Activated CD4-positive, alpha-beta memory T cell treated with anti-CD3 and anti-CD28 coated beads for 36 hours (primary cell): ENCODE measurements at places on chromosomes 3 and 15.

- DNase-seq: peak; percentile 74
Observed at GRCh38 chr3:31288641-31289100, 244.1 kb upstream of the STT3B start.

- no peak for DNase-seq
Observed at GRCh38 chr3:192417017-192417416, 310.3 kb downstream of the FGF12 start.

DNA sequence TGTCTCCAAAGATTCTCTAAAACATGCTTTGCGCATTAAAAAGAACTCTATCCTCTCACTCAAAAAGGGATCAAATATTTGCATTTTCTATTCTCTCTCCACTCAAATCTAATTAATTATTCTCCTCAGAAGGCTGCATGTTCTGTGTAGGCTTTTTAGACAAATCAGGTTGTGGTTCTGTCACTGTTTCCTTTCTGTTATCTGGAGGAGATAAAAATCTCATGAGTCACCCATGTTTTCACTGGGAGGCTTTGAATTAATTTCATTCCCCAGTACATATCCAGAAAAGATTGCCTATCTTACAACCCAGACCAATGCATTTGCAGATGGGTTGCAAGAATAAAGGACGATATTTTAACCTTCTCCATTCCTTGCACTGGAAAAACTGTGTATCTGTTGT lies 446.5 kb downstream of the GRM7 start:
- no peak for DNase-seq

DNA sequence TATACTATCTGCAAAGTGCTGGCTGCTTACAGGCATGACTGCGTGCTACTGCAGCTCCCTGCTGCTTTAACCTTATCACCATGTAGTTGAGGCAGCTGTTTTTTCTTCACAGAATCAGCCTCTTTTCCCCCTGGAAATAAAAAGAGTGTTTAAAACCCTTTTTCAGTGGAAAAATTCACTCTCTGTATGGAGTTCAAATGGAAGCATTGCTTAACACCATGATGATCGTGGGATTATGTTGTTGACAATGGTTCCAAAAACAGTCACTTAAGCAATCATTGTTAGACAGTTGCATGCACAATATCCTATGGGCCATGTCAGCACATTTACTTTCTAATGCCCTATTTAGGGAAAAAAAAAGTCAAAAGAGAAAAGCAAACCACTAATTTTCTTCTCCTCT lies 536.4 kb downstream of the UNC13C start:
- DNase-seq: no peak

DNA sequence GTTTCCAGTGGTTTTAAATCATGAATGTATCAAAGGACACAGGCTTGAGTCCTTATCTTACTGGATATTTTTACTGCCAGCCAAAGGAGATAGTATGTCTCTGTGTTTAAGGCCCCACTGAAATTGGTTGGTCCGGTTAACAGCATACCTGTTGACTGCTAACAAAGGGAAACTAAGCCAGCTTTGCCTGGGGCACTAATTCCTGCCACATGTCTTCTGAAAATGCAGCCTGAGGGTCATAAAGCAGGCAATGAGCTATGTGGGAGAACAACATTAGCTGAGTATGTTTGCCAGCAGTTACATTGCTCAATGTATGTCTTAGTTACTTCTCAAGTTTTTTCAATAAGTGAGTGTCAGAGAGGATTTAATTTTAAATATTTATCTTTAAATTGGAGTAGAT lies 12.4 kb downstream of the PLS1 start:
- DNase-seq: no peak

GRCh38 chr3:19931767-19932188 lies 2.2 kb downstream of the EFHB start:
- DNase-seq: peak; percentile 16

GRCh38 chr3:51879937-51880336 lies 4.5 kb upstream of the IQCF5 start:
- no peak for DNase-seq

- DNase-seq: no peak
Observed at GRCh38 chr3:186283651-186284348, 78.2 kb downstream of the DGKG start.

- DNase-seq: no peak
Observed at GRCh38 chr3:170107941-170108340, 70.1 kb downstream of the GPR160 start.

DNA sequence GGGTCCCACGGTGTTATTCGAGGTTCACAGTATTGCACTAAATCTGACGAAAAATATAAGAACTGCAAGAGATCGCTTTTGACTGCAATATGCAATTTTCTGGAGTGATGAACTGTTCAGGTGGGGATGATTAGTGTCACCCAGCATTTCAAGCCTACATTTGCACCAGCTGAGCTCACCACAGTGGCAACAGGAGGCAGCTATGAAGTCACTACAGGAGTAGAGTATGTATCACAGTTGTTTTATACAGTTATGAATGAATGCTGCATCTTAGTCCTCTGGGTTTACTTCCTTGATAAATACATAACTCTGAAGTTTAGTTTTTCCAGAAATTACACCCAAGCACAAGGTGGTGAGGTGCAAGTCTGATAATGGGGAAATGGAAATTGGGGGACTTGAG lies 69.6 kb downstream of the CHSY1 start:
- peak; percentile 31 for DNase-seq

DNA sequence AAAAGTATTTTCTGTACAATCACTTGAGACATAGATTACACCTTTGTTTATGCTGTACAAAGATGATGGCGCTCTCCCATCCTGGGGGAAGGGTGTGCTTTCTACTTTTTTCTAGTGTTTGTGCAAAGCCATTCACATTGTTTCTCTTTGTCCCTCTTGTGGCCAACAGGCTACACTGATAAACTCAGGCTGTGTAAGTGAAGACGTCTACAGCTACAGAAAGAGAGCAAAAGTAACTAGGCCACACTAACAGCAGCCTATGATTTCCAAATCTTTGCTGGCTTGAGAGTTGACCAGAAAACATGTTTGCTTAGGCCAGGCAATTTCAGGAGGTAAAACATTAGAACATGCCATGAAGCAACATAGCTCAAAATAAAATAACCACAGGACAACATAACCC lies 75.1 kb downstream of the FOXB1 start:
- no peak for DNase-seq

DNA sequence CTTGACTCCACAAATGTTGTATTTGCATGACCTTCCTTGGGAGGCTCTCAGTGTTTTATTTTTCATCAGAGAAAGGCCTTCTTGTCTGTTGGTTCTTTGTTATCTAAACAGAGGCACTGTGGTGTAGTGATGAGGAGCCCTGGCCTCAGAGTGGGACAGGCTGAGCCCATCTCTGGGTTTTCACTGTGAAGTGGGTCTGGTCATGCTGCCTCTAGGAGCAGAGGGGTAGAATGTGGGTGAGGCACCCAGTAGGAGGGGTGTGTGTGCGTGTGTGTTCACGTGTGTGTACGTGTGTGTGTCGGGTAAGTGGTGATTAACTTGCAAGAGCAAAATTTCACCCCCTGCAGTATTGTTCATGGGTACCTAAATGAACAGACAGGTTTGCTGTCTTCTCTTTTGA lies 14.4 kb downstream of the KLF13 start:
- DNase-seq: no peak

- DNase-seq: no peak
Observed at GRCh38 chr15:63287109-63287508, 9.7 kb downstream of the APH1B start.

GRCh38 chr3:40022297-40022827 lies 213.0 kb downstream of the MYRIP start:
- DNase-seq: no peak

- no peak for DNase-seq
Observed at GRCh38 chr3:186964071-186964470, 33.7 kb downstream of the ST6GAL1 start.

GRCh38 chr3:97959872-97960271 lies 12.4 kb downstream of the RIOX2 start:
- DNase-seq: no peak

DNA sequence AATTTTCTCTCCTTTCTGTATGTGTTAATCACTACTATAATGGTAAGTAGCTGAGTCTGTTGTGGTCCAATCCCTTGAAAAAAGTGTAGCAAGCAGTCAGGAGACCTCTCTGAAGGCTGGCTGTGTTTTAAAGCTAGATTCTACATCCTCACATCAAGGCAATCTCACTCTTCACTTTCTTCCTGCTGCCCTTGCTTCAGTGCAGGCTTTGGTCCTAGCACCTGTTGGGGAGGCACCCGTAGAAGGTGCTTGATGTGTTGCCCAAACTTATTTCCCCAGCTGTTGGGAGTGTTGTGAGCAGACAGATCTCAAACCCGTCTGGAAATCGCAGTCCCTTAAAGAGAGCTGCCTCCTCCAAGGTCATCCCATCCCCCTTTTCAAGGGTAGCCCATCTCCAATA lies 8.6 kb downstream of the FRMD4B start:
- no peak for DNase-seq

- no peak for DNase-seq
Observed at GRCh38 chr15:70698836-70699390, 64.4 kb downstream of the UACA start.

DNA sequence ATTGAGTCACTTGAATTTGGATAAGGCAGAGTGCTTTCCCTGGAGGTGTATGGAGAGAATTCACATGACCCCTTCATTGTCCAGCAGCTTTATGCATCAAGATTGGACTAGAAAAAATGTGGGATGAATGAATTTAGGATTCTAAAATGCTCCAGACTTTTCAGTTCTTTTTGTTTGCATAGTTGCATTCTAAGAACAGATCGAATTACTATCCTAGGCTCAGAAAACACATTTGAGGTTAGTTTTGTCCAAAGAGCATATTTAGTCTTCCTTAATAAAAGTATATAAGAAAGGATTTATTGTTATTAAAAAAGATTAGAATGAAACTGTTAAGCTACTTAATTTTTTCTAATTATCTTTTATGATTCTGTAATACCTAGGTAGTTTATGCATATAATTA lies 127.4 kb downstream of the UBE2E2 start:
- DNase-seq: no peak

- DNase-seq: no peak
Observed at GRCh38 chr3:17322106-17322793, 420.2 kb downstream of the TBC1D5 start.

DNA sequence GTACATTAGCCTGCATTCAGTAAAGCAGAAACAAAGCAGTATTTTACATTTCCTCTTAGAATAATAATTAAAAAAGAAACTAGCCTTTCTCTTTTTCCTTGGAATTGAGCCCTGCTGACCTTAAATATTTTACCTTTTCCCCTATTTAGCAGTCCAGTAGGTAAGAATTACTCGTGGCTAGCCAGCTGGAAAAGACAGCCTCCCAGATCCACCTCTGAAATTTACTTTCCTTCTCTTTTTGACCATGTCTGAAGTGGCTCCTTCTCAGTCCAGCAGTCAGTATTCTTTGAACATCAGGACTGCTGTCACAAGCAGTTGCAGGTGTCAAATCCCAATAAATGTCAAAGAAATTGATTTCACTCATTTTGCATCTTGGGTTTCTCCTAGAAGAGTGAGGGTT lies 311.5 kb upstream of the DCBLD2 start:
- no peak for DNase-seq

- no peak for DNase-seq
Observed at GRCh38 chr15:75989045-75989444, 23.2 kb downstream of the NRG4 start.

DNA sequence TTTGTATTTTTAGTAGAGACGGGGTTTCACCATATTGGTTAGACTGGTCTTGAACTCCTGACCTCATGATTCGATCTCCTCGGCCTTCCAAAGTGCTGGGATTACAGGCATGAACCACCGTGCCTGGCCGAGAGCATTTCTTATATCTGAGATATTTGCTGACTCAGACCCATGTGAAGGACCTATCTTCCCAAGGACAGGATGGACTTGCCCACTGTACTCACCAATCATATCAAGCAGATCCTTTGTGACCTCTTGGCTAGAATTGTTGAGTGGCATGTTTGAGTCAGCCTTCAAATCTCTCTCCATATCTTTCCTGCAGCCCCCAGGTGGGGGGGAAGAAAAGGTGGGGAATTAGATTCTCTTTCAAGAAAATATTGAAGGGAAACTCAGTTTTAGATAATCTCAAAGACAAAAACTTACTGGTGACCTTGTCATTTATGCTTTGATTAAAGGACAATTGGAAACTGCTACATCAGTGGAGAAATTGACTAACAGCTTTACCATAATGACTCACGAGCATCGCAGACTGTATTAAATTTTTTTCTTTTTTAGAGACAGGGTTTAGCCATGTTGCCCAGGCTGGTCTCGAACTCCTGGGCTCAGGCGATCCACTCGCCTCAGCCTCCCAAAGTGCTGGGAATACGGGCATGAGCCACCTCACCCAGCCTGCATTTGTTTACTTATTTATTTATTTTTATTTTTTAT lies 3.1 kb downstream of the C3orf62 start:
- no peak for DNase-seq

DNA sequence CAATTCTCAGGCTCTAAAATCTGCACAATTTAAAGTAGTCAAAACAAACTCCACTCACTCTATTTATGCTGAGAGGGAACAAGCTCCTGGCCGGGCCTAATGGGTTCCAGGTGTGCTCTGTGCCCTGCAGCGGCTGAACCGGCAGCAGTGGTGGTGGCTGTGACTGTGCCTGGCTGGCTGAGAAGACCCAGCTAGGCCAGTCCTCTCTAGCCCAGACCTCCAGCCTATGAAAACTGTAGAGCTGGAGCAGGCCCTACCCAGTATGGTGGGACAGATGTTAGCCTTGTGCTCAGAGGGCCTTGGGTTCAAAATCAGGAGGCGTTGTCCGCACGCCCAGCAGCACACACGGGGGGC lies 37.0 kb downstream of the EPHB3 start:
- DNase-seq: no peak

- no peak for DNase-seq
Observed at GRCh38 chr15:98057453-98057852, 97.0 kb downstream of the ARRDC4 start.

DNA sequence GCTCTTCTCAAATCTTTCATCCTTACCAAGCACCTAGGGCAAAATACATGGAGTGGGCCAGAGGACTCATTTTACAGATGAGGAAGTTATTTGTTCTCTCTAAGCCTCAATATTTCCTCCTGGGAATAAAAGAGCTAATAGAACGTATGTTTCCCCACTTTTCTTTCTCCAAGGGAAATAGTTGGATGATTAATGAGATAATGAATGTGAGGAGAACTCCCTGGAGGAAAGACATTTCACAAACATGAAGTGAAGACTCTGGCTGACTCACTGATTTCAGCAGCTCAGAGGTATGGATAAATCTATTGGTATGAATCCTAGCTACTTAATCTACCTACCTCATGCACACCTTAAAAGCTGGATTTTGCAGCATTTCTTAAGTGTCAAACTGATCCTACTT lies 98.4 kb downstream of the ECT2 start:
- DNase-seq: no peak

- no peak for DNase-seq
Observed at GRCh38 chr15:74535388-74536084, 5.5 kb upstream of the ARID3B start.

DNA sequence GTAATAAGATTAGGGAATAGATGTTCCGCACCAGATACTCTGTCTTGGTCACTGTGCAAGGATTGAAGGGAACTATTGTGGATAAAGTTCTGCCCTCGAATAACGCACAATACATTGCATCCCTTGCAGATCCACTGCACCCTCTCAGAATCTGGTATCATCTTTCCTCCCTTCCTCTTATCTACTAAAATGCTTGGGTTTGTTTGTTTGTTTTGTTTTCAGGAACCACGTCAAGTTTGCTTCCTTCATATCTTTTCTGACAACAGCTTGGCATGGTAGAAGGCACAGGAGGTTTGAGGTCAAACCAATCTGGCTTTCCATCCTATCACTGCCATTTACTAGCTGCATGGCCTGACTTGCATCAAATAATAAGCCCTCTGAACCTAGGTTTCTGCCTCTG lies 2.0 kb upstream of the FSTL1 start:
- no peak for DNase-seq
